Left renal cortex interstitium (tissue), 4 donors: ENCODE measurements at places on chromosomes 4 and X. TPM values are rescaled to one million over a fixed set of nuclear protein-coding genes. Genes with fewer than 3 reads are reported as not detected.

Gene CD38
- polyA plus RNA-seq: 1.4 TPM

Gene GPRIN3
- 9.2 TPM for polyA plus RNA-seq

DNA sequence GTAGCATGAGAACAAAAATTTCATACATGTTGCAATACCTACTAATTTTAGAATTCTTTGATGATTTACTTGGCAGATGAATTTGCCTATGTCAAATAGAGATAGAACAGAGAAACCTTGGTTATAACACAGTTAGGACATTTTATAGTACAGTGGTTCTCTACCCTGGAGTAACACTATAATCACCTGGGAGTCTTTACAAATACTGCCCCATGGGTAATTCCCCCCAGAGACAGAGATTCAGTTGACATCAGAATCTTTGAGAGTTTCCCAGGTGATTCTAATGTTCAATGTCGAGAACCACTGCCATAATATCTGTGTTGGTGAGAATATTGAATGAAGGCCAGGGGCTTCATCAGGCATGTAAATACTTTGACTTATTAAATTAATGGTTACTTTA is 401.3 kb upstream of the NDST4 start:
- DNase-seq: no peak

Gene EVC
- 51.0 TPM for polyA plus RNA-seq

- DNase-seq: no peak
Observed at GRCh38 chrX:109049903-109050302, 313.5 kb upstream of the IRS4 start.

Gene ZNF827
- polyA plus RNA-seq: 29.4 TPM

GRCh38 chrX:136057567-136057966 is 72.3 kb downstream of the SLC9A6 start:
- DNase-seq: no peak

DNA sequence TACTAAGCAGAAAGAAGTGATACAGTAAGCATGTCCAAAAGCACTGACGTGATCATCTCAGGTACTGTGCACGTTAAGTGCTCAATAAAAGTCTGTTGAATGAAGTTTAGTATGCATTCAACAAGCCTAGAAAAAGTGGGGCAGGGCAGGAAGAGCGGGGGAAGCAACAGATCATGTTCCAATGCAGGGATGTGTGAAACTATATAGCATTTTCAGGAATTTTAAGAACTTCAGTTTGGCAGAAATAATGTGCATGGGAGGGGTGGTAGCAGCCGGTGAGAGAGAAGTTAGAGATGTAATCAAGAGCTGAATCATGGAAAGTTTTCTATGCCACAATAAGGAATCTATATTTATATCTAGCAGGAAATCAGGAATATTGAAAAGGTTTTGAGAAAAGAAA is 19.2 kb upstream of the CCNA2 start:
- no peak for DNase-seq

Gene MSX1
- 1.4 TPM for polyA plus RNA-seq

DNA sequence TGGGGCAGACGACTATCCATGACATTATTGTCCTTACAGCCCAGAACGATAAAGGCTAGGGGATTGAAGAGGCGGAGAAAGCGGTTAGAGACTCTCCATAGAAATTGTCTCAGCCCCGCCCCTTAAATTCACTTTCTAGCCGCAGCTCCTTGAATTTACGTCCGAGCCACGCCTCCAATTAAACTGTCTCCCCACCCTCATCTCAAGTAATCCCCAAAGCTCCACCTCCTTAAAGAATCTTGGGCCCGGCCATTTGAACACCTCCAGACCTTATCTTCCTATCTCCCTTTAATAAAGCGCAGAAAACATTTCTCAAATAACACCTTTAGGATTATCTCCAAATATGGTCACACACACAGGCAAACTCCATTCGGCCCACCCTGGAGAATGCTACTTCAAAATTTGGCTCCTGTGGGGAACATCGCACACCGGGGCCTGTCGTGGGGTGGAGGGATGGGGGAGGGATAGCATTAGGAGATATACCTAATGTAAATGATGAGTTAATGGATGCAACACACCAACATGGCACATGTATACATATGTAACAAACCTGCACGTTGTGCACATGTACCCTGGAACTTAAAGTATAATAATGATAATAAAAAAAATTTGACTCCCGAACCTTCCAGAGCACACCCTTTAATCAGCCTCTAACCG is 7.2 kb upstream of the MAGIX start:
- DNase-seq: no peak

DNA sequence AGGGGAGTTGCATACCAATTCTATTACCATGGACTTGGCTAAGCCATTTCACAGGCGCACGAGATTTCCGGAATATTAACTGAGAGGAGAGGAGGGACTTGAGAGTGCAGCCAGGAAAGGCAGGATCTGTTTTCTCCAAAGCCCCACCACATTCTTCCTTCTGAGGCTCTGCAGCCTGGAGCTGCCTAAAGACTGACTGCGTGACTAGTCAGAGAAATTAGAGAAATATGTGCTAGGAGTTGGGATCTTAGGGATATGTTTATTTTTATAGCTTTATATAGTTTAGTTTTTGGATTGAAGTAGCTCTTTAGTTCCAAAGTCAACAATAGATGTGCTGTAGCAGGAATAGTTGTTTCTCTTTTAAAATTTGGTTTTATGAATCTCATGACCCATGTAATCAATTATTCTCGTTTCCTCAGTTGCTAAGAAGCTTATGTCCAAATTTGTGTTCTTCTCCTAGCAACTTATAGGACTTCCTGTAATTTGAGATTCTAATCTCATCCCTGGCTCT is 300.1 kb upstream of the DDX53 start:
- DNase-seq: no peak

- no peak for DNase-seq
Observed at GRCh38 chr4:40354158-40354557, 19.0 kb downstream of the CHRNA9 start.

- no peak for DNase-seq
Observed at GRCh38 chr4:5993876-5994811, 24.1 kb downstream of the C4orf50 start.

DNA sequence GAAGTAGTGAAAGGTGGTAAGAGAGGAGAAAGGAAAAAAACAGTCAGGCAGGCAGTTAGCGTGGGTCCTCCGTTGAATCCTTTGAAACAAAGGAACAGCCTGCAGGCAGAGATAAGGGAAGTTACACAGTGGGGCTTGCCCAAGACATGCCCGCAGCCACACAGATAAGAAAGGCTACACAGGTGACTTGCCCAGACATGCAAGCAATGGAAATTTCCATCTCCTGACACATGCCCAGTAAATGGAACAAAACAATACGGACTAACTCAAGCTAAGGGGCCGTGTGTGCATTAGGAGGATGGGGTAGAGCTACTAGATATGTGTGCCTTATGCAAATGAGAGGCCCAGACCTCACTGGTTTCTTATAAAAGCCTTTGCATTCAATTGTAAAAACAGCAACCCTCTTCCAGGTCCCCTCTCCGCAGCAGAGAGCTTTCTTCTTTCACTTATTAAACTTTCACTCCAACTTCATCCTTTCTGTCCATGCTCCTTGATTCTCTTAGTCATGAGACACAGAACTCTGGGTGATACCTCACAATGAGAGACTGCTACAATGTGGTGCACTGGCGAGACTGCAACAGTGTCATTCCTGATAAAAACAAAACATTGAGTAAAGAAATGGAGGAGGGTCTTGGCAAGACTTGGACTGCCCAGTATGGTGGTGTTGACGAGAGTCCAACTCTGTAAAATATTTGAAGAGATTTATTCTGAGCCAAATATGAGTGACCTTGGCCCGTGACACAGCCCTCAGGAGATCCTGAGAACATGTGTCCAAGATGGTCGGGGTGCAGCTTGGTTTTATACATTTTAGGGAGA is 997.4 kb upstream of the PRKX start:
- no peak for DNase-seq

GRCh38 chr4:171256223-171256622 is 557.0 kb upstream of the GALNTL6 start:
- DNase-seq: no peak

DNA sequence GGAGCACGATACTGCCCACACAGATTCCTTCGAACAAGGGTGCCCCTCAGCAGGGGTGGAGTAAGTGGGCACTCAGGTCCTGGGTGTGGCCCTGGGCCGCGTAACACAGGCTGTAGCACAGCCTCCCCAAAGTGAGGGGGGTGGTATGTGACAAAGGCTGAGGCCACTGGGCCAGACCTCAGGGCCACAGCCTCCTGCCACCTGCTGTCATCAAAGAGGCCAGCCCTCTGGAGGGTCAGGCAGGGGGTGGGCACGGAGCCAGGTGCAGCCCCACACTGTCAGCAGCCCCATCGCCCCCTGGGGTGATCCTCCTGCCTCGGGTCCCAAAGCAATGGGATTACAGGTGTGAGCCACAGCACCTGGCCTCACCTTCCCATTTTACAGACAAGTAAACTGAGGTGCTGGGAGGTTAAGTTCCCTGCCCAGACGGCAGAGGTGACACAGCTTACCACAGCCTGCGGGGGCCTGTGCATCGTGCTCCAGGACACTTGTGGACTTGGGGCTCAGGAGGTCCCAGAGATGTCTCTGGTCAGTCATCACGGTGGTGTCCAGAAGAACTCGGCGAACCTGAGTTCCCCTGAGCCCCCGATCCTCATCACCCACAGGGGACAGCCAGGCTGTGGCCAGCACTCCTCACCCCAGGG is 27.5 kb upstream of the MXD4 start:
- no peak for DNase-seq

Gene ARX
- polyA plus RNA-seq: not detected

- DNase-seq: no peak
Observed at GRCh38 chrX:10444204-10444603, 176.2 kb downstream of the MID1 start.

GRCh38 chr4:2886161-2886560 is 42.5 kb downstream of the ADD1 start:
- no peak for DNase-seq

DNA sequence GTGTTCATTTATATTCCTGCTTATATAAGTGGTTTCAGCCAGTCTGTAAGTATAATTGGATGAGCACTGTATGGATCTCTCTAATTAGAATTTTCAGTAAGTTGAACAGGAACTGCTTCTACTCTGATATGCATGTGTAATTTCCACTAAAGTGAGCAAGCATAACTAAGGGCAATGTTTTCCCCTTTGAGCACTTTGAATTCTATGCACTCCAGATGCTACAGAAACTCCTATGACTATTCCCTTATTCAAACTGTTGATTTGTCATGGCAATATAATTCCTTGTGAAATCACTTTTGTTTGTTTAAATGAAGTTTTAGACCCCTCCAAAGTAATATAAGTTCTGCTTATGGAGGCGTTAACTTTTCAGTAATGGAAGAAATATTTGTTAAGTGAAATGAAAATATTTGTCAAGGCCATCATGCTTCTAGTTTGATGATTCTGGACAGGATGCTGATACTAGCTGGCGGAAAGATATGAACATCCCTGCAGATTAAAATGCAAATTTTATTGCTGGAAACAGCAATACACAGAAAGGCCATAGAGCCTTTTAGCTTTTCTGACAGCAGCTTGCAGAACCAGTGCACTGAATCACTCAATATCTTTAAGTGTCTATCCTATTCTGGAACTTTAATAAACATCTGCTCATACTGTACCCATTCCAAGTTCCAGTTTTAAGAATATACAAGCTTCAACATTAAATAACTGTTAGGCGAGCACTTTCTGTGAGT is 1460.8 kb downstream of the RAPGEF2 start:
- no peak for DNase-seq

DNA sequence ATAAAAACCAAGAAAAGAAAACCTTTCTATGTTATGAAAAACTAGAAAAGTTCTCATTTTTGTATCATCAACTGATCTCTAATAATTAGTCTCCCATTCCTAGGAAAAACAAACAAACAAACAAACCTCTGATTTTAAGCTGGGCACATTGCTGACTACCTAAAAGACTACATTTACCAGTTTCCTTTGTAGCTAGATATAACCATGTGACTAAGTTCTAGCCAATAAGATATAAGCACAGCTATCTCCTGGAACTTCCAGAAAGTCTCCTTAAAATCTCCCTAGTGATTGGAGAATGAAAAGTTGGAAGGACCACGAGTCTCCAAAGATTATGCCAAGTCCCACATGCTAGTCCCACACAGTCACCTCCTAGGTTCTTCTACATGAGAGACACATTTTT is 108.9 kb downstream of the NR3C2 start:
- DNase-seq: no peak

- DNase-seq: no peak
Observed at GRCh38 chrX:110374559-110374958, 15.9 kb downstream of the RTL9 start.

Gene ANXA10
- polyA plus RNA-seq: 0.34 TPM

- DNase-seq: no peak
Observed at GRCh38 chrX:459611-460010, 72.9 kb upstream of the PPP2R3B start.

DNA sequence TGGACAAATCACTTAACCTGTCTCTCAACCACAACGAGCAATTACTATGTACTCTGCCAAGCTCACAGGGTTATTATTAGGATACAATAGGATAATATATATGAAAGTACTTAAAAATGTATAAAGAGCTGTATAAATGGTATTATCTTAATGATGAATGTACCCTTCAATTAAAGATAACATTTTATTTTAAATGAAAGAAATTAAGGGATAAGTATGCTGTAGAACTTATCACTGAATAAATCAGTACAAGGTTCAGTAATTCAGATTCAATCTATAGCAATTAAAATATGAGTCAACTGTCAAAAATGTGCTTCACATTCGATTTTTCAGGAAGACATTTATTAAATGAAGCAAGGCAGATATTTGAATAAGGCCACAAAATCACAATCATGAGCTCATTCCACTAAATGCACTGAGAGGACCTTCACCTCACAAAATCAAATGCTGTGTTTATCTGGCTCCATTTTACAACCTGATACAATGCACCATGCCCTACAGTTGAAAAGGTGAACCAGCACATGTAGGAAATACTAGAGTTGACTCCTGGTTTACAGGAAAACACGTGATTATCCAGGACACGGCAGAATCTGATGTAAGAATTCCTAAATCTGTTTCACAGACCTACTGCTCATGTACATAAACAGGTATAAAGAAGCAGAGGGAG is 4.4 kb downstream of the LRCH2 start:
- DNase-seq: no peak

Gene GASK1B
- polyA plus RNA-seq: 35.8 TPM

GRCh38 chrX:16828124-16828908 is 41.8 kb downstream of the RBBP7 start:
- no peak for DNase-seq

Gene ATP8A1
- polyA plus RNA-seq: 34.6 TPM

Gene KIT
- 15.2 TPM for polyA plus RNA-seq

DNA sequence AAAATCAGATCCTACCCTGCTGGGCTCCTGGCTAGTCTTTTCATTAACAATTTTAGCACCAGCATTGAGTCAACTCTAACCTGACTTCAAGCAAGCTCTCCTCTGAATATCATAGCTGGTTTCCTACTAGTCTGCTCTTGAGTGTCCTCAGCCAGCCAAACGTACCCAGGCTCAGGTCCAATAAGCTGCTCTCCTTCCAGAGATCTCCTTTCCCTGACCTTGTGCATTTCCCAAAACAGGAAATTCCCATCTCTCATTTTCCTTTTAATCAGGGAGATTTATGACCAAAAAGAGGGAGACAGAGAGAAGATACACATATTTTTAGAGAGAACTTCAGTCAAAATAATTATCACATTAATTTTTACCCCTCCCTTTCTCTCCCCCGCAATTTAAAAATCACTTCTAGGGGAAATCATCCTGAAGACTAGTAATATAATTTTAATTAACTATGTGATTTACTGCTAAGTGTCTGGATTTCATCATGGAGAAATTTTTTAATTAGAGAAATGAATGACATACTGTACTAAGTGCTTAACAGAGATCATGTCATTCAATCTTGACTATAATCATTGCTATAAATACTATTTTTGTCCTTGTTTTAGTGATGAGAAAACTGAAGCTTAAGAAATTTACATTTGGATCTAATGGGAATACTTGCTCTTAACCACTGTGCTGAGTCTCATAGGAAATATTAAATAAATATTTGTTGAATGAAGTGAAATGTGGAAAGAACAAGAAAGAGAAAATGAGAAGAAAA is 421.7 kb upstream of the INTU start:
- no peak for DNase-seq
